Stimulated activated CD4-positive, alpha-beta T cell treated with anti-CD3 and anti-CD28 coated beads, Interleukin-15, amount 100 ng/mL, for 48 hours (primary cell): ENCODE measurements at places on chromosomes 1 and 21.
A peak's percentile ranks its signal among the peaks of the same experiment; 100 is the strongest.

GRCh38 chr1:21534674-21535378, 25.6 kb downstream of the ALPL start:
- DNase-seq = no peak

- DNase-seq = no peak
These were observed 12.1 kb upstream of the ADAMTSL4 start for GRCh38 chr1:150536836-150537731.

DNA sequence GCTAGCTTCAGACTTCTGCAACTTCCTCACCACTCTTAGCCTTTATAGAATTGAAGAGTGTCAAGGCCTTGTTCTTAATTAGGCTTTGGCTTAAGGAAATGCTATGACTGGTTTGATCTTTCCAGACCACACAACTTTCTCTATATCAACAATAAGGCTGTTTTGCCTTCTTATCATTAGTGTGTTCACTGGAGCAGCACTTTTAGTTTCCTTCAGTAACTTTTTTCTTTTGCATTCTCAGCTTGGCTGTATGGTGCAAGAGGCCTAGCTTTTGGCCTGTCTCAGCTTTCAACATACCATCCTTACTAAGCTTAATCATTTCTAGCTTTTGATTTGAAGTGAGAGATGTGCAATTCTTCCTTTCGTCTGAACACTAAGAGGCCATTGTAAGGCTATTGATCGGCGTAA, 8.6 kb downstream of the PRKACB start:
- DNase-seq = no peak

GRCh38 chr1:234988536-234988935, 140.1 kb downstream of the TOMM20 start:
- DNase-seq = no peak

GRCh38 chr1:156481527-156481926, 19.0 kb downstream of the MEF2D start:
- no peak for DNase-seq

GRCh38 chr1:2313651-2314261, 77.6 kb downstream of the MORN1 start:
- DNase-seq = no peak

GRCh38 chr1:241292973-241293372, 64.0 kb downstream of the RGS7 start:
- DNase-seq = no peak

- no peak for DNase-seq
These were observed 2.6 kb downstream of the RERE start for GRCh38 chr1:8814865-8815264.

DNA sequence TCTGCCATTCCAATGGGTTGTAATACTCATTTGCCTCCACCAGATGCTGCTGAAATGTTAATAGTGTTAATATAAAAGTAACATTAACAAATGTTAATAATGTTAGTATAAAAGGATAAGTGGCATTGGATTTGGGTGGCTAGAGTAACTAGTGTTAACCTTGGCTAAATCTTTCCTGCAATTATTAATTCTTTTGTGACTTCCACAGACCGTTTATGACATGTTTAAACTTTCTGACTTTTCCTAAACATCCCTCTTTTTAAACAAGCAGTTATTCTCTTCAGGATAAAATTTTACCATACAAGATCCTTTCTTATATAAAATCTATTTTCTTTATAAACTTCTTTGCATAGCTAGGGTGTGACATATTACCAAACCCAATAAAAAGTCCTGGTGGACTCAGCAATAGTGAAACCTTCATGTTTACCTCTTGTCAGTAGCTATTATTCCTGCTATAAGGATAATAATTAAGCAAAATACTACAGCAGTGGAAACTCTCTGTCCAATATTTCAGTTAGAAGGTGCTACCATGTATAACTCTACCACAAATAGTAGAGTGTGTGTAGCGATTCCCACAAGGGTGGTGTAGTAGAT, 41.5 kb downstream of the CCDC30 start:
- no peak for DNase-seq

GRCh38 chr1:111699268-111699667, 39.9 kb downstream of the INKA2 start:
- DNase-seq = no peak

GRCh38 chr1:85838238-85838637, 130.0 kb upstream of the ZNHIT6 start:
- no peak for DNase-seq

DNA sequence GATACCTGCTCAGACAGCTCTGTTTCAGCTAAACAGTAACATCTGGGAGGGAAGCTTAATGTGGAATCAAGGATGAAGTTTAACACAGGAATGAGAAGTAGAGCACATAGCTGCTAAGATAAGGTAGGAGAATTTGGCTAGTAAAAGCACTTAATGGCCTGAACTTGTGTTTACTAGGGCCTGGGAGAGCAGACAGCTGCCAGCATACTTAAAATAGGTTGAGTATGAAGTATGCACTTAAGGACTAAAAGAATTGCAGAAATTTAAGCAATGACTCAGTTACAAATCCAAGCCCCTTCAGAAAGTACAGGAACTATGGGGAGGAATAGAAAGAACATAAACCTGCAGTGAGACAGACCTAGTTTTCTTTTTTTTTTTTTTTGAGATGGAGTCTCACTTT, 53.0 kb downstream of the BACH1 start:
- DNase-seq = no peak

DNA sequence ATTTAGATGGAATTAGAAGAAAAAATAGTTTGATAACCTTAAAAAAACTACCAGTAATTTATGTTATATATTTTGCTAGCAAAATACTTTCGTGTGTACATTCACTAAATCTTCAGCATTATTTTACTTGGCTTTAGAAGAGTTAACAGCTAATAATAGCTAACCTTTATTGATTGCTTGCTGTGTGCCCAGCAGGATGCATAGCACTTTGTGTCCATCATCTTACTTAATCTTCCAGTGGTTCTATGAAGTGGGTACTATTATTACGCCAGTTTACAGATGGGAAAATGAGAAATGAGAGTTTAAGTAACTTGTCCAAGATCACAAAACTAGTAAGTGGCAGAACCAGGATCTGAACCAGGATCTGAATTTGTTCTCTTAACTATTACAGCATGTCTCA, 41.7 kb upstream of the GPR25 start:
- DNase-seq = no peak

- no peak for DNase-seq
These were observed 170.9 kb downstream of the LRRC7 start for GRCh38 chr1:69738458-69739250.

- no peak for DNase-seq
These were observed 2563.7 kb upstream of the TPTE start for GRCh38 chr21:7957713-7958064.

DNA sequence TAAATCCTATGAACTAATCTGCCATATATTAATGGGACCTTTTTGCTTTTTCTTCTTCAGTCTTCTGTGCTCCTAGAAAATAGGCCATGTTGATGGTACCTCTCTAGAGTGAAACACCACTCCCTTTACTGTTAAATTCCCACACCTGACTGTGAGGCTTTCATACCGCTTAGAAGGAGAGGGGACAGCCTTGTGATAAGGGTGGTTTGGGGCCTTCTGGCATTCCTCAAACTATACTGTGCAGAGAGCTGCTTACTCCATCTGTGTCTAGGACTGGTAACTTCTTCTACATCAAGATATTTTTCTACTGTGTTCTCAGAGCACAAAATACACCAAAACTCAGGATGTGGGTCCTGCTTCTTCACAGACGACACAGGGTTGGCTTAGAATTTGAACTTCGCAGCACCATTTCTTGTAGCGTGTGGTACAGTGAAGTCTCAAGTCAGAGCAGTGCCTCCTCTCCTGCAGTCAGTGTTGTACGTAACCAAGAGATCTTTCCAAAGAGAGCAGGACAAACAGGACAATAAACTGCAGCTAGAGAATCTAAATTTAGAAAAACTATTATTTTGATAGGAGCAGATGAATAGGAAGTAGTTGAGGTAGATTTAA, 43.8 kb downstream of the MACO1 start:
- DNase-seq = no peak

DNA sequence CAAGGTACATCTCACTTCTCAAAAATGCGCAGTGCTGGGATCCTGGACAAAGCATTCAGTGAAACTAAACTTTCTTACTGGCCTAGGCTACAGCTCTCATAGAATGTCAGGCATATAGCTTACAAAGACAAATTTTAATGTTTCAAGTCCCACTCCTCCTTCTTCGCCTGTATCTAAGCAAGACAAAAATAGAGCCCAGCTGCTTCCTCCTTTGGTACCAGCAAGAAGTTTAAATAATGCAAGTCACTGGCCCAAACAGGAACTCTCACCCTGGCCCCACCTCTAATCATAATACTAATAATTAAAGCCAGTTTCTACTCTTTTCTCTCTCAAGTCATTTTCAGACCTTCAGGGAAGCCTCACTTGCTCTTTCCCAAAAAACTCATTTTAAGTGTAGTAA, 1267.9 kb downstream of the MRPL39 start:
- DNase-seq = no peak

- DNase-seq = no peak
These were observed 55.8 kb downstream of the MAP3K7CL start for GRCh38 chr21:29186246-29186645.

- DNase-seq = no peak
These were observed 476.5 kb downstream of the KCNT2 start for GRCh38 chr1:196131691-196132090.

DNA sequence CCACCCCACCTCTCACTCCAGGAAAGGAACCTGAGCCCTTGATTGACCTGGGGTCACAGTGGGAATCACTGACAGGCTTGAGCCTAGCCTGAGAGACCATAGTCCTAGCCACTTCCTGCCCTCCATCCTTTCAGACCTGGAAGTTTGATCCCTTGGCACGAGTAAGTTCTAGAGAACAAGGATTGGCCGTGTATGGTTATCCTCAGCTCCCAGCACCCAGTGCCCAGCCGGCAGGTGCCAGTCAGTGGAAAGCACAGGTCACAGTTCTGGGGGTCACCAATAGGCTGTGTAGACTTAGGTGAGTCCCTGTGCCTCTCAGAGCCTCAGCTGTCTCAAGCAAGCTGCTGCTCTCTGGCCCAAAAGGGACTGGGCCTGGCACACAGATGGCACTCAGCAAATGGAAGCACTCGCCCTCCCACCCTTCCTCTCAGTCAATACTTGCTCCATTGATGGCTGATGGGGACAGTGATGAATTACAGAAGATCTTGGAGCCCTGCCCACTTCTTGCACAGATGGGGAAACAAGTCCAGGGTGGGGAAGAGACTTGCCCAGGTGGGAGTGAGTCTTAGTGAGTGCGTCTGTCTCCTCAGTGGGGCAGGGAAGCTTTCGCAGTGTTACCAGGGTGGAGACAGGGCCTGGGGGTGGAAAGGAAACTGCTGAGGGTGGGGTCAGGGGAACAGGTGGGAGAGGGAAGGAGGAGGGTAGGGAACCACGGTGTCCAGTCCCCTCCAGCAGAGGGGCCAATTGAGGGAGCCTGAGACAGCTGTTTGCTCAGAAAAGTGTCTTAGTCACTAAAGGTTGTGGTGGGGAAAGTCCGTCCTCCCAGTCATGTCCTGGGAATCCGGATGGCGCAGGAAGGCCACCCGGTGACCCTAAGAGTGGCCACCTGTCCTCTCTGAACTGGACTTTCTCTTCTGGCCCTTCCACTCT, 2.6 kb upstream of the KCNQ4 start:
- DNase-seq = no peak

DNA sequence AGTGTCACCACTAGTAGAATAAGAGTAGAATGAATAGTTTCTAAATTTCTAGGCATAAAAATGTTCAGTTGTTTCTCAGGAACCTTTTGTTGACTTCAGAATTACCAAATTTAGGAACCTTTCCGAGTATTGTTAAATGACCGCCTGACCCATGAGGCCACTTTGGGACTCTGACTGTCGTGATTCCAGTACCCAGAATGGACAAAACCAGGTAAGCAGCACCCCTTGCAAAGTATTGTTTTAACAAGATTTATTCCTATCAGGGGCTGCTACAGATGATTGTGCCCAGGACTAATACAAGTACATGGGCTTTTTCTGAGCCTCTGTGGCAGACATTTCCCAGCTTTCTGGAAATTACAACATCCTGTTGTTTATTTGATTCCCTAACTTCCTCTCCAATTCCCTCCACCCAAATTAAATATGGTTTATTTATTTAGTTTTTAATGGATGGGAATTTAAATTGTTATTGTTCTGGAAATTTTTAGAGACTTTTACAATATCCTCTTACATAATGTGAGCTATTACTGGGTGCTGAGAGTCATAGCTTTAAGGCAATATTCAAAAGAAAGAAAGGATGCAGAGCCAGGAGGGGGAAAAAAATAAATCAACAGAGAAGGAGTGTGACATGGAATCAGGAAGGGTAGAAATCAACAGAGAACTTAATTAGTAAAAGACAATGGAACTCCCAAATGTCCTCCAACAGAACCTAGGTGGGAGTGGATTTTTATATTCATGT, 37.4 kb upstream of the NTPCR start:
- DNase-seq = no peak

DNA sequence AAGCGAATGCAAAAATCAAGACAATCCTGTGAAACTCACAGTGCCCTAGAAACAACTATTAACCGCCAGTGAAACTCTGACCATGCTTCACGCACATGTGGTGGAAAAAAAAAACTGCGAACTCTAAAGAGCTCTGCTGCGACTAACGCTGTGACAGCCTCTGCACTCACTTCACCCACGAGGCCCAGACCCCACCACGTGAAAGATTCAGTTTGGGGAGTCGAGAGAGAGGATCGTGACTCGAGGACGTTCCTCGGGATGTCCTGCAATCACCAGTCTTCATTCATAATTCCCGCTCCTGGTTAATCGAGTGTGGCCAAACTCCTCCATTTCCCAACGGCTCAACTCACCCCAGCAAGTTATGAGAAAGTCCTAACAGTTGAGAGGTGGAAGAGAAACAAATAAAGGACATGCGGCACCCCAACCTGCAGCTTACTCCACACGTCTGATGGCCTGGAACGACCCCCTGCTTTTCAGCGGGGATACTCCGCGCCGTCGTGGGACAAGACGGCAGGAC, 1.1 kb downstream of the SERBP1 start:
- DNase-seq = peak; percentile 36

DNA sequence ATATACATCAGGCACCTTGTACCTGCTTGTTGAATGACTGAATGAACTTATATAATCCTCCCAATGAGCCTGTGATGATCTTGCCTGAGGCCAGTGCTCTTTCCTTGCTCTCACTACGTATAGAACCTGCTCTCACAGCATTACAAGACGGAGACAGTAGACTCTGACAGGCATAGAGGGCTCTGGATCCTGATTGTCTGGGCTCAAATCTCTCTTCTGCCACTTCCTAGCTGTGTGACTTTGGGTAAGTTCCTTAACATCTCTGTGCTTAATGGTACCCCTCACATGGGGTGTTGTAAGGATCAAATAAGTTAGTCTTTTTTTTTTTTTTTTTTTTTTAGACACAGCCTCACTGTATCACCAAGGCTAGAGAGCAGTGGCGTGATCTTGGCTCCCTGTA, 4.2 kb upstream of the MAN1C1 start:
- DNase-seq = no peak

GRCh38 chr1:67135354-67135753, 584 bp upstream of the C1orf141 start:
- DNase-seq = no peak

GRCh38 chr1:61337981-61338848, 255.9 kb downstream of the NFIA start:
- no peak for DNase-seq

GRCh38 chr1:209655411-209656231, 3.4 kb upstream of the LAMB3 start:
- DNase-seq = no peak
